BE2C (cell line): ENCODE measurements at places on chromosomes 12 and 14.
A peak's percentile ranks its signal among the peaks of the same experiment; 100 is the strongest.

- no peak for DNase-seq
Observed at GRCh38 chr14:44317441-44317746, 189.7 kb downstream of the FSCB start.

DNA sequence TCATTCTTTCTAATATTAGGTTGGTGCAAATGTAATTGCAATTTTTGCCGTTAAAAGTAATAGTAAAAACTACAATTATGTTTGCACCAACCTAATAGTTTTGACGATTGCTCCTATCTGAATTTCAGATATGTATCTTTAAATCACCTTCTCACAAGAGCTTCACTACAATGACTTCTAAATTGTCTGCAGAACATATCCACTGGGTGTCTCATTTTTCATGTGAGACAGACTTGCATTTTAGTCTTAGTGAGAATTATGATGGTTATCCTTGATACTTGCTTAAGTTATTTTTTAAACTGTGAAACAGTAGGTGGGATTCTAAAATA, 84.6 kb downstream of the ITPR2 start:
- DNase-seq, result no peak

DNA sequence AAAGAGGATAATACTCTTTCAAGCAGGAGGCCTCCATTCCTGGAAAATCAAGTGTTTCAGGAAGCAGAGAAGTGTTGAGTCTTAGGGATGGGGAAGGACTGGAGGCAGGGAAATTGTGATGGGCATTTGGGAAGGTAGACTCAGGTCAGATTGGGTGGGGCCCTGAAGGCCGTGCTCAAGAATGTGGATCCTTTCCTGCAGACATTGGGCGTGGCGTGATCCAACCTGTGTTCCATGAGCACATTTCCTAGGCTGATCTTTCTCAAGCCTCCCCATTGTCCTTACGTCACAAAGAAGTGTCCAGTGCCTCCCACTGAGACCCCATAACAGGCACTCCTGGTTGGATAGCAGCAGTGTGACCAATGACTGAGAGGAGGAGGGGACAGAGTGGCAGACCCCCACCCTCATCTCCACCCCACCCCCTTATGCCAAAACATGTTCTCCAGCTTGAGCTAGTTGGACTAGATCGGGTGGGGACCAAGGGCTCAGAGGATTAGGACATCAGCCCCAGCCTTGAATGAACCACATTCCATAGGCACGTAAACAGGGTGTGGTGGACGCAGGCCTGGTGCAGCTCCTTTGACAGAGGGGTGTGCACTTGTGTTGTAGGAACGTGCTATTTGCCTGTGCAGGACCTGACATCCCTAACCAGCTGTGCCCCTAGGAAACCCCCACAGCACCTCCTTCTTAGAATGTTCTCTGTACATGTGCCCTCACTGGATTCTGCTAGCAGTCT, 76.8 kb downstream of the TTC9 start:
- no peak for DNase-seq

DNA sequence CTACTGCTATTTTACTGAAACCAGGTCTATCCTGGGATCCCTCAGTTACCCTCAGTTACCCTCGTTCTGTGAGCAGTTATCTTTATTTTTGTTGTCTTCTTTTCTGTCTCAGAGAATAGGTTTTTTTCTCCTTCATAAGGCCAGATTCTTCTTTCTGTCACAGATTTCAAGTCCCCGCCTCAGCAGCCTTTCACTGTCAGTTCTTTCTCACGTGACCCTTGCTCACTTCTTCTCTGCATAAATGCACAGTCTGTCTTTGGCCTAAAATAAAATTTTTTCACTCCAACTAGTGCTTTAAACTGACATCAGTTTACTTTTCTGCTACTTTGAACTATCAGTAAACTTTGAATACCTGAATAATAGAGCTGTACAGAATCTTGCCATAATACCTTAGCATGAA, 299.7 kb downstream of the ERC1 start:
- DNase-seq, result no peak

- no peak for DNase-seq
Observed at GRCh38 chr12:124454735-124455134, 112.7 kb downstream of the NCOR2 start.

DNA sequence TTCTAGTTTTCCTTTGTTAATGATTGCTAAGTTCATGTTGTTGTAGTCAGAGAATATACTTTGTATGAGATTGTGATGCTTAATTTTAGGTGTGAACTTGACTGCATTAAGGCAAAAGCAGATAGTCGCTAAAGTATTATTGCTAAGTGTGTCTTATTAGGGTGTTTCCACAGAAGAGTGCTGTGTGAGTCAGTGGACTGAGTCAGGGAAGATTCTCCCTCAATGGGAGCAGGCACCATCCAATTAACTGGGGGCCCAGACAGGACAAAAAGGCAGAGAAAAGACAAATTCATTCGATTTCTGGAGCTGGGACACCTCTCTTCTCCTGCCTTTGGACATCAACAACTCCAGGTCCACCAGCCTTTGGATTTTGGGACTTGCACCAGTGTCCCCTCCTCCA, 48.5 kb downstream of the BAZ1A start:
- no peak for DNase-seq

GRCh38 chr14:44211718-44212117, 295.4 kb downstream of the FSCB start:
- DNase-seq, result no peak

GRCh38 chr14:93870377-93870776, 56.8 kb upstream of the FAM181A start:
- DNase-seq, result no peak

- DNase-seq, result no peak
Observed at GRCh38 chr12:114926341-114926740, 242.4 kb upstream of the TBX3 start.

GRCh38 chr12:243381-243780, 19.3 kb downstream of the SLC6A13 start:
- no peak for DNase-seq

GRCh38 chr12:12266389-12266872, 413 bp downstream of the LRP6 start:
- peak; percentile 26 for DNase-seq

- DNase-seq, result no peak
Observed at GRCh38 chr14:29637411-29637810, 290.2 kb downstream of the PRKD1 start.

DNA sequence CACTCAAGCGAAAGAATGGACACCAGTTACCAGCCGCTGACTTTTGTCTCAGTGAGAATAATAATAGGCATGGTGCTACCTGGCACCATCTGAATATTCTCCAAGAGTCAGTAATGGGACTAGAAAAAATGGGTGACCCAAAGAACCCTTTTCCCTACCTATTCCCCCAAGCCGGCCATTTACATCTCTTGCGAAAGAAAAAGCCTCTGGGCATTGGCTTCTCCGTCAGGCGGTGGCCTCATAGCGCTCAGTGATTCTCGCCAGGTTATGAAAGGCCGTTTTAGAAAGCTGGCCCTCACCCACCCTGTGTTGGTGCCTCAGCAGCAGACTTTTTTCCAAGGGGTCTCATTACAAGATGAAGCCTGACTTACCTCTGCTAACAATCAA, 523 bp upstream of the SLC6A15 start:
- DNase-seq, result peak; percentile 33

GRCh38 chr12:107091989-107092641, 1.2 kb downstream of the CRY1 start:
- DNase-seq, result peak; percentile 46

GRCh38 chr12:60205500-60205899, 609.7 kb downstream of the SLC16A7 start:
- no peak for DNase-seq

- no peak for DNase-seq
Observed at GRCh38 chr14:23181453-23181852, 2.0 kb downstream of the SLC7A8 start.

- no peak for DNase-seq
Observed at GRCh38 chr14:59755409-59756135, 115.0 kb downstream of the RTN1 start.
